Activated CD4-positive, alpha-beta T cell treated with anti-CD3 and anti-CD28 coated beads, Interleukin-2, amount 50 U/mL, for 16 hours (primary cell): ENCODE measurements at places on chromosomes 6 and 20.

DNA sequence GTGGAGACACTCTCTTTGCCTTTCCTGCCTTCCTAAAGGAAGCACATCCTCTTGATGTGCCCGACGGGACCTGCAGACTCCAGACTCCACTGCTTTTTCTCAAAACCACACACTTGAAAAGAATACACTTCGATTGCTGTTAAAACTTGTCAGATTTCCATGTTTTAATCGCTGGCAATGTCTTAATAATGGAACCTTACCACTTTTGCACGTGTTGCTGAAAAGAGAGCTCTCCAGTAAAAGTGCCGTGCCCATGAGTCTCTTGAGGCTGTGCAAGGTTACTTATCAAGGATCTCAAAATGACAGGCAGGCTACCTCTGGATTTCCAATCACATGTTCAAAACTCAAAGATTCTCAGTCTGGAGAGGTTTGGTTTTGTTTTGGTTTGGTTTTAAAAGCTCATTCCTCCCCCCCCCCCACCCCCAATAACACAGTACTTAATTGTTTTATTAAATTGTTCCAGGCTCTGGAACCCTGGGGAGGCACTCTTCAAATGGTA is 12.0 kb upstream of the TFAP2A start:
- DNase-seq, result no peak

DNA sequence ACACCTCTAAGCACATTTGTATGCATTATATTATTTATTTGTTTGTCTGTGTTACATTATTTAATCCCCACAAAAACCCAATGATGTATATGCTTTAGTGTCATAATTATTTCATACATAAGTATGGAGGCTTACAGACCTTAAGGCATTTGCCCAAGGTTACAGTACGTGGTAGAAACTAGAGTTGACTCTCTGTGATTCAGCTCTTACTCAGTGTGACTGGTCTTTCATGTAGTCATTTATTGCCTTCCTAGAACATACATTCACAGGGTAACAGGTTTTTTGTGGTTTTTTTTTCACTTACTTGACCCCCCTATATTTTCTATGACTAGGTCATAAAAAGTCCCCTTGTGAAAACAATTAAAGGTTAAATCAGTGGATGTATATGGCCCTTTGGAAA is 566.8 kb downstream of the TFAP2A start:
- no peak for DNase-seq

DNA sequence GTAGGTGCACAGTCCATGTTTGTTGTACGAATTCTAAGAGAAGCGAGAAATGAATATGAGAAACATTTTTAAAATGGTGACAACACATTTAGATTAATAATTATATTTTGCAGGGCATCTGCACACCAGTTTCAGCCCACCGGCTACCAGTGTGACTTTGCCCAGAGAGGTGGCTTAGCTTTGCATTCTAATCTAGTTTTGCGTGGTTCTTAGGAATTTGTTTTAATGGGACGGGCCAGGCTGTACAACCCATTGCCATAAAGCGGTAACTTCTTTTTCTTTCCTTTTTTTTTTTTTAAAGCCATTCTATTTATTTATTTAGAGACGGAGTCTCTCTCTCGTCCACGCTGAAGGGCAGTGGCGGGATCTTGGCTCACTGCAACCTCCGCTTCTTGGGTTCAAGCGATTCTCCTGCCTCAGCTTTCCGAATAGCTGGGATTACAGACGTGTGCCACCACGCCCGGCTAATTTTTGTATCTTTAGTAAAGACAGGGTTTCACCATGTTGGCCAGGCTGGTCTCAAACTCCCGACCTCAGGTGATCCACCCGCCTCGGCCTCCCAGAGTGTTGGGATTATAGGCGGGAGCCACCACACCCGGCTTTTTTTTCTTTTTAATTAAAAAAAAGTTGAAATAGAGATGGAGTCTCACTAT is 829 bp downstream of the MANBAL start:
- no peak for DNase-seq

DNA sequence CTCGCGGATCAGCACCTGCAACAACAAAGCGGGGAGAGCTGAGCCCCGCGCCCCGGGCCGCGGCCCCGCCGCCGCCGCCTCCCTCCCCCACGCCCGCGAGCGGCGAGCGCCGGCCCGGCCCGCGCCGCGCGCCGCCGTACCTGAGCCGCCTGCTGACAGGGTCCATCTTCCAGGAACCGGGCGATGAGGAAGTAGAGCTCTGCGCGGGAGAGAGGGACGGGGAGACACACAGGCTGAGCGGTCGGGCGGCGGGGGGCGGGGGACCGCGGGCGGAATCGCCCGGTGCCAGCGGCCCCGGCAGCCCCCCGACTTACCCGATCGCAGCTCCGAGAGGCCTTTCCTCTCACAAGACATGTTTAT is 359 bp downstream of the PHIP start:
- peak; percentile 48 for DNase-seq

GRCh38 chr6:125267806-125268523 is 33.8 kb downstream of the HDDC2 start:
- no peak for DNase-seq

GRCh38 chr20:63138855-63139341 is 77.0 kb downstream of the YTHDF1 start:
- no peak for DNase-seq

GRCh38 chr6:73558624-73559398 is 38.0 kb upstream of the EEF1A1 start:
- no peak for DNase-seq

DNA sequence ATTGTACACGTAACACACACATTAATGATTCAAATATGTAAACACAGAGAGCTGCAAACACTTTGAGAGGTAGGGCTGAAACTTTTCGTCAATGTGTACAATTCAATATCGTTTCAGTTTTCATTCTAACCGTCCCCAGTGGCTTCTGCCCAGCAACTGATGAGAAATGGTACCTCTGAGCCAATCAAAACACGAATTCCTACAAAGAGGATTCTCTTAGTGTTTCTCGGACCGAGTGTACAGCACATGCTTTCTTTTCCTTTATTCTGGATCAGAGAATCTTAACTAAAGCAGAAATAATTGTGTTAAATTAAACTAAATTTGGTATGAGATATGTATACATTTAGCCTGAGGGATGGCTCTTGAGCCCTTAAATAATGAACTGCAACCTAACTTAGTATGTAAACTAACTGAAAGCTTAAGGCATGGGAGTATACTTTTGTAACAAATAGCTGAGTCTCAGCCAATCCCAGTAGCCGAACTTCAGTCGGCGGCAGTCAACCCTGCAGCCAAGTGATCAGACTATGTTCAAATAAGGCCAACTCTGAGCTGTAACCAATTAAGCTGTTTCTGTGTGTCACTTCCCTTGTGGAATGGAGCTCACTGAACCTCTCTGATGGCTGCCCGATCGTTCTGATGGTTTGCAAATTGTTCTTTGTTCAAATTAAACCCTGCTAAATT is 16.1 kb downstream of the BTN2A1 start:
- DNase-seq, result peak; percentile 94

GRCh38 chr20:63004607-63005364 is 2.0 kb downstream of the BHLHE23 start:
- DNase-seq, result no peak

DNA sequence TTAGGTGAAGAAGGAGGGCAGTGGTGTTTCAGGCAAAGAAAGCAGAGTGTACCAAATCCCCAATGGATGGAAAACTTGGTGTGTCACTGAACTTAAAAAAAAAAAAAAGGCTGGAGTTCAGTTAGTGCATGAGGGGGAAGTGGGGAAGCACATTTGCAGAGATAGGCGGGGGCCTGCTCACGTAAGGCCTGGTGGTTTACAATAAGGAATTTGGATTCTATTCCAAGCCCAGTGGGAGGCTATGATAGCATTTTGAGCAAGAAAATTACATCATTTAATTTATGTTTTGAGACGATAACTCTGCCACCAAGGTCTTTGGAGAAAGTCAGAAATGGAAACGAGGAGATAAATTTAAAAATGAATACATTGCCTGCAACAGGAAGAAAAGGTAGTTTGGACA is 225.5 kb downstream of the EYA4 start:
- no peak for DNase-seq

GRCh38 chr6:138442663-138443062 is 38.6 kb downstream of the HEBP2 start:
- no peak for DNase-seq

DNA sequence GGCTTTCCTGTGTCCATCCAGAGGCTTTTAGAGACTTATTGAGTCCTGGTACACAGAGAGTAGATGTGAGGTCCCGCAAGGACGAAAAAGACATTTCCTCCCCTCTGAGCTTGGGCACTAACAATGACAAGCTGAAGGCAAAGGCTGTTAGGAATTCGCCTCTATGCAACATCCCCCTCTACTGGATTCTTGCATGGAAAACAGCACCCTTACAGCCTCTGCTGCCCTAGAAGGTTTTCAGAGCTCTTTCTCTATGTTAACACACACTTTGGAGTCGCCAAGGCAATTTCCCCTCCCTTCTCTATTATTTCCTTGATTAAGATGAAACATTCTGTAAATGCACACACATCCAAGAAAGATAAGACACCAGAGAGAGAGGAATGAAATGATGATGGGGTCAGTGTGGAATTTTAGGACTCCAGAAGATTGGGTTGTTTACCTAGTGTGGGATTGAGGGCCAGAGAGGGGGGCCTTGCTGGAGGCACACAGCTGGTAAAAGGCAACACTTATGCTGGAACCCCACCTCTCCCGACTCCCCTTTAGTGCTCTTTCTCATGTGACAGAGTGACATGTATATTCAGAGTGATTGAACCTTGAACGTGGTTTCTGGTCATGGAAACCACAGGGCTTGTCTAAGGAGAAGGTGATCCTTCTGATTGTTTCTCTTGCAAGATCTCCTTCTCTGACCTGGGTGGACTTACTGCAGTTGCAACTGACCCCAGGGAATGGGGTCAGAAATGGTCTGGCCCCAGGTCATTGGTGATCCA is 300.7 kb downstream of the CLIC5 start:
- peak; percentile 78 for DNase-seq

DNA sequence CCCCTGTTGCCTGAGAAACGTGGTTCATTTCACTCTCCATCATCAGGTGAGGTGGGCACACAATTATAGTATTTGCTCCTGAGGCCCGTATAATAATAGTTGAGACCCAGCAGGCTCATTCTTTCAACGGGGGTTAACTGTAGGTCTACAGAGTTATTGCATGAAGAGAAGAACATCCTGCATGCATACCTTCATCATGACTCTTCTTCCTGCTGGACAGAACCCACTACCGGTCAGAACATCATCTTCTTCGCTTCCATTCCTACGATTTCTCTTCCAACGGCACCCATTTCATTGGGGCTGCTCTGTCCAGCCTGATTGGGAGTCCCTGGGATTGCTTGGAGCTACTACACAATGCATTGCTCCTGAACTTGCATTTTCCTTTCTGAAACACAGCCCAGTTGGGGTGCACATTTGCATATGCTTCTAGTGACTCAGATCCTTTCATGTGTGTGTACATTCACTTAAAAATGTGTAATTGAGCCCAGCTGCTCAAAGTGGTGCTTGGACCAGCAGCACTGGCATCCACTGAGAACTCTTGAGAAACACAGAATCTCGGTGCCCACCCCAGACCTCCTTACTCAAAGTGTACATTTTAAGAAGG is 57.4 kb downstream of the SLC24A3 start:
- DNase-seq, result no peak

DNA sequence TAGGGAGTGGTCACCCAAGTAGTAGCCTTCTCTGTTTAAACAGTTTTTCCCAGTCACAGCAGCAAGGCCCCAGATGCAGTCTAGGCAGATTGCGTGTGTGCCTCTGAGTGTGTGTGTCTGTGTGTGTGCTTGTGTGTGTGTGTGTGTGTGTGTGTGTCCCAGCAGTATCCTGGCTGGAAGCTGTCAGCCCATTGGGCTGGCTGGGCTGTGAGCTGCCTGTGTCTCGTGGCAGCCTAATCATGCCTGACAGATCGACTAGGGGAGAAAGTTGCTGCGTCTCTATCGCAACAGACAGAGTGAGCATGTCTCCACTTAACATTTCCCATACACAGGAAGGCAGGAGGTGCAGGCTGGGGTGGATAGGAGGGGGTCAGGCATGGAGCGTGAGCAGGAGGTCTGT is 42.9 kb upstream of the LRFN2 start:
- DNase-seq, result no peak

- no peak for DNase-seq
These were observed 19.6 kb upstream of the RREB1 start for GRCh38 chr6:7088076-7088742.

DNA sequence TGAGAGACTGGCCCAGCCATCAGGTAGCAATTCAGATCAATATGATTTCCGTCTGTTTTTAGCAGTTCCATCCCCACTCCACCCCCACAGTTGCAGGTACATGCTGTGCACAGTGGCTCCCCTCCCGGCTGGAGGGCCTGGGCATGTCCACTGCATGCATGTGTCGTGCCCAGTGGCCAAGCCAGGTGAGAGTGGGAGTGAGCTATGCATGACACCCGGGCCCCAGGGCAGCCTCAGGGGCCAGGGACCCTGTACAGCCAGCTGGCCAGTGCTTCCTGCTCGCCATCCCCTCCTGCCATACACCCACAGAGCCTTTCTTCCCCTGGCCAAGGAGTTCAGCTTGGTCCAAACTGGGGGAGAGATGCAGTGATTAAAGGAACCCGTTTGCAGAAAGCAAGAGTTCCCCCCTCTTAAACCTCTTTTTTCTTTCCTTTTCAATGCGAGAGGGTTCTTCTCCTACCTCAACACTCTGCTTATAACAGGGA is 135.3 kb downstream of the THBS2 start:
- no peak for DNase-seq

DNA sequence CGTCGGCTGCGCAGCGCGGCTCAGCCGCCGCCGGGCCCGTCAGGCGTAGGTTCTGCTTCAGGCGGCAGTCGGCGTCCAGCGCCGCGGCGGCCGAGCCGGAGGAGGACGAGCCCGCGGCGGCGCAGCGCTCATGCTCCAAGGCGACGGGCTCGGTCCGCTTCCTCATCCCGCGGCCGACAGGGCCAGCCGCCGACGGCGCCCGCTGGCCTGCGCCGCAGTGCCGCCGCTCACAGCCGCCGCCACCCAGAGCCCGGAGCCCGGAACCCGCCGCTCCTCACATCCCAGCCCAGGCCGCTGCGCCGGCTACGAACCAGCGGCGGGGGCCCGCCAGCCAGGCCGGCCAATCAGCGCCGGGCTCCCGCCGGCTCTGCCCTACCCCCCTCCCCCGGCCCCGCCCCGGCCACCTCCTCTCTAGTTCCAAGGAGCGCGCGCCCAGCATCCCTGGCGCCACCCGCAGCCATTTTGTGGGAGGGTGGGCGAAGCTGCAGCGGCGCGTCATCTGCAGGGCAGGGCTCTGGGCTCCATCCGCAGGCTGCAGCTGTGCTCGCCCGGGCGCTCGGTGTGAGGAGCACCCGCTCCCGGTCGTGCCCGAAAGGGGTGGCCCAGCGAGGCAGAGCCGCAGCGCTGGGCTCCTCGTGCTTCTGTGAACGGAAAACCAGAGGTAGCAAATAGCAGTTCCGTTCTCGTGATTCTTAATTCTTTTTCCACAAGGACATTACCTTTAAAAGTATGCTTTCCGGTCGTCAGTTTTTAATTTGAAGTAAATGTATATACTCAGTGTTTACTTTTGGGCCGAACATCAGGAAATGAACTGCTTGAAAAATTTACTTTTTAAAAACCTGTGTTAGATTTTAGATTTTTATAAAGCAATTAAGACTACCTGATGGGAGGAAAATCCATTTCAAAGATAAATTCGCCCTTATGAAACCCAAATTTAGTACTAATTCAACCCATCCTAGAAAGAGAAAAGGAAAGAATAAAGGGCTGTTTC is at the start of gene ABHD12:
ABHD12 (minus strand) TSS at position 298 of the 991 bp plus-strand sequence; CDS start at position 166, 132 bp downstream.
- peak; percentile 96 for DNase-seq
